AG04450 (cell line): ENCODE measurements at places on chromosomes 16 and 17. TPM values are rescaled to one million over a fixed set of nuclear protein-coding genes. Genes with fewer than 3 reads are reported as not detected.

The CD300LB gene
- polyA plus RNA-seq, result not detected in 2 replicates

The CLDN7 gene
- polyA plus RNA-seq, result 0.84 and 1.0 TPM in 2 replicates

The OTOA gene
- polyA plus RNA-seq, result not detected in 2 replicates

The TSPAN10 gene
- polyA plus RNA-seq, result 0.92 and 0.98 TPM in 2 replicates

The BCO1 gene
- polyA plus RNA-seq, result not detected in 2 replicates

GRCh38 chr16:66660422-66661209 lies 35.9 kb downstream of the CMTM4 start:
- DNase-seq, result peak; percentile 41

DNA sequence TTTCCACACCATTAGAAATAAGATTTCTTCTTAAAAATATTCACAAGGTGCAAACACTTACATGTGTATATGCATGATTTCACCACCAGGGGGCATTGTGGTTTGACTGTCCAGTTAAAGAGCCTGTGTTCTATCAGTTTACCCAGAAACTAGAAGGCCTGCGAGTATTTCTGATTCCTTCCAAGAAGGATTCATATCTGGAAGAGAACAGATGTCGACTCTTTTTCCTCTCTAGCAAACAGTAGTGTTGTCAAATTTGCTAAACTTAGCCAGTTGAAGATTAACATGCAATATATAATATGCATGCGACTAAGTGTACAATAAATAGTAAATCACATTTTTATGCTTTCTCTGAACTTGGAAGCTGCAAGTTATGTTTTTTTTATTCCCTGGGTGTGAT lies 404.1 kb downstream of the WWOX start:
- DNase-seq, result no peak

DNA sequence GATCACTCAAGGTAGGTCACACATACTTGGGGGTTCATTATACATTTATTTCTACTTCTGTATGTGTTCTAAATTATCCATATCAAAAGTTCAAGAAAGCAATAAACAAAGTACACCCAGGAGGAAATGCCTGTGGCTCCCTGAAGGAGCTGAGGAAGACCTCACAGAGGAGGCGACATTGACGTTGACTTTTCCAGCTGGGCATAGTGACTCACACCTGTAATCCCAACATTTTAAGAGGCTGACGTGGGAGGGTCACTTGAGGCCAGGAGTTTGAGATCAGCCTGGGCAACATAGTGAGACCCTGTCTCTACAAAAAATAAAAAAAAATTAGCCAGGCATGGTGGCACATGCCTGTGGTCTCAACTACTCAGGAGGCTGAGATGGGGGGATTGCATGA lies 16.3 kb downstream of the ITGAD start:
- DNase-seq, result no peak

DNA sequence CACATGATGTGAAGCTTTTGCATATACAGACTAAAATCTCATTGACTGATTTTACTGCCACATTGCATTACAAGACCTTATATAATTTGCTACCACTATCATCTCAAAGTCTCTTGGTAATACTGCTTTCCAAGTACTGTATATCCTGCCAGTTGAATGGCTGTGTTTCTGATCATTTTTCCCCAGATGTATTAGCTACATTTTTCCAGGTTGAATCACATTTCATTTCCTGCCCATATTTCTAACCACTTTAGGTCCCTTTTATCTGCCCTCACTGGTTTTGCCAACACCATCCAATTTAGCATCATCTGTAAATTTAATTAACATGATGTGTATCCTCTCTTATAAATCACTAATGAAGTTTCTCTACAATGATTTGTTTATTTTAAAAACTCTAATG lies 365.7 kb upstream of the PMFBP1 start:
- no peak for DNase-seq

- DNase-seq, result no peak
Measured at GRCh38 chr16:27405546-27406451, 3.8 kb downstream of the IL21R start.

GRCh38 chr16:24511174-24511573 lies 28.2 kb upstream of the RBBP6 start:
- DNase-seq, result no peak

DNA sequence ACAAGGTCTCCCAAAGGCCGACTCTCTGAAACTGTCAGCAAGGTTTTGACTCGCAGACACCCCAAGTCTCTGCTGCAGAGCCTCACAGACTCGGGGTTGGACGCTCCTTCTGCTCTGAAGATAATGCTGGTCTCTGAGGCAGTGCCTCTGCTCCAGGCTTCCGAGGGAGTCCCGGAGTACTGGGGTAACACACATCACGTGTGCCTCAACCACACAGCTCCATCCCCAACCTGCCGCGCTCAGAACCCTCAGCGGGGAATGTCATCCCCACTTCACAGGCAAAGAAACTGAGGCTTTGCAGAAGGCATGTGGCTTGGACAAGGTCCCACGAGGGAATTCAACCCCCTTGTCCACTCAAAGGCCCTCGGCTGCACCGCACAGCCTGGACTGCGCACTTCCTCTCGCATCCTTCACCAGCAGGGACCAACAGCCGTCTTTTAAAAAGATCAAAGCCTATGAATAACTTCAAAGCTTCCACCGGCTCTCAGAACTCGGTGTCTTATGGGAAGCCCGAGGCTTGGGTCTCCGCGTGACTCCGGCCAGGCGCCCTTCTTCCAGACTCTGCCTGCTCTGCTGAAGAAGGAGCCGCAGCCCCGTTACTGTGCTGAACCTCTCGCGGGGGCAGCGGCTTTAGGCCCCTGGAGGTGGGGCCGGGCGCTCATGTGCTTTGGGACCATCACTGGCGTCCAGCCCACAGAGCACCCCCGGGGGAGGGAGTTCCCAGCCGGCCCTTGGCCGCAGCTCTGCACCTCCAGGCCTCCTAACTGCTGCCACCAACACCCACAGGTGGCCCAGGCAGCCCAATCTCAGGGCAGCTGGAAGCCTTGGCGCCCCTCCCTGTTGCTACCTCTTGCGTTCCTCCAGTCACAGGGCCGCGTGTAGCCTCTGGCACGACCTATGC lies 2.2 kb downstream of the TMEM204 start:
- no peak for DNase-seq

- DNase-seq, result no peak
Measured at GRCh38 chr17:70171159-70171558, 1.8 kb downstream of the KCNJ2 start.

DNA sequence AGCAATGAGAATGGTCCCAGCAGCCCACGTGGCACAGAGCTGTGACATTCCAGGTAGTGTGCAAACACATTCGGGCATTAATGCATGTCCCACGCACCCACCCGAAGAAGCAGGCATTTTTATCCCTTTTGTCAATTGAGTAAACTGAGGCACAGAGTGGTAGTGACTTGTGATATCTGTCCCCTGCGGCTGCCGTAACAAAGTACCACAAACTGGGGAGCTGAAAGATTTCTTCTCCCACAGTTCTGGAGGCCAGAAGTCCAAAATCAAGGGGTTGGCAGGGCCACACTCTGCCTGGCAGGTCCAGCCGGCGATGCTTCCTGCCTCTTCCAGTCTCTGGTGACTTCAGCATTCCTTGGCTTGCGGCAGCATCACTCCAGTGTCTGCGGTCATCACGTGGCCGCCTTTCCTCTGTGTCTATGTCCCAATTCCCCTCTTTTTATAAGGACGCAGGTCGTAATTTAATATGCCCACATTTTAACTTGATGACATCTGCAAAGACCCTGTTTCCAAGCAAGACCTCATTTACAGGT lies 221.9 kb upstream of the GSE1 start:
- no peak for DNase-seq

GRCh38 chr16:69660166-69660565 lies 66.2 kb downstream of the NQO1 start:
- no peak for DNase-seq
